Naive thymus-derived CD4-positive, alpha-beta T cell (primary cell): ENCODE measurements at places on chromosomes 5 and 9.

GRCh38 chr5:112907166-112907631 lies 14.8 kb downstream of the REEP5 start:
- no peak for DNase-seq
- no peaks in the 10 kb centered on the region for H3K4me1 ChIP-seq
- no peaks in the 10 kb centered on the region for H3K36me3 ChIP-seq

- no peaks in the 10 kb centered on the region for H3K27me3 ChIP-seq
- H3K4me1 ChIP-seq = no peaks in the 10 kb centered on the region
- H3K4me3 ChIP-seq = no peak overlapping the region
- H3K36me3 ChIP-seq = peaks cover 46% of the 10 kb centered on the region
- DNase-seq = no peak
- H3K27ac ChIP-seq = no peak overlapping the region
Measured at GRCh38 chr5:109347252-109347888, 62.4 kb downstream of the PJA2 start.

DNA sequence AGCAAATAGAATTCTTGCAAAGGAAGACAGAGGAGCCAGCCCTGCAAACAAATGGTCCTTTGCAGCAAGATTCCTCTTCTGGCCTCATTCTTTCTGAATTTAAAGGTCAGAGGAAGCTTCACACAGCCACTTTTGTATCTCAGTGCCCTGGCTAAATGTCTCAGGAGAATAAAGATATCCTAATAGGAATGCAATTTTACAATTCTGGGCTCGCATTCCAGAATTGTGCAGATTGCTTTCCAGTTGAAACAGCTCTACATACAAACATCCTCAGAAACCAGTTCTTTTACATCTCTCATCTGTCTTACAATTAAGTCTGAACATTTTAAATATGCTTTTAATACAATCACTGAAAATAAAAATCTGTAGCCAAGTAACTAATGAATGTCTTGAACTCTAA lies 14.6 kb upstream of the ACOT12 start:
- DNase-seq = no peak
- no peaks in the 10 kb centered on the region for H3K4me1 ChIP-seq
- H3K27me3 ChIP-seq = no peaks in the 10 kb centered on the region

- H3K36me3 ChIP-seq = no peaks in the 10 kb centered on the region
- no peak for DNase-seq
- H3K27me3 ChIP-seq = no peaks in the 10 kb centered on the region
- no peak overlapping the region for H3K4me3 ChIP-seq
- no peak overlapping the region for H3K27ac ChIP-seq
- no peaks in the 10 kb centered on the region for H3K4me1 ChIP-seq
Measured at GRCh38 chr9:6955251-6955921, 197.6 kb downstream of the KDM4C start.

DNA sequence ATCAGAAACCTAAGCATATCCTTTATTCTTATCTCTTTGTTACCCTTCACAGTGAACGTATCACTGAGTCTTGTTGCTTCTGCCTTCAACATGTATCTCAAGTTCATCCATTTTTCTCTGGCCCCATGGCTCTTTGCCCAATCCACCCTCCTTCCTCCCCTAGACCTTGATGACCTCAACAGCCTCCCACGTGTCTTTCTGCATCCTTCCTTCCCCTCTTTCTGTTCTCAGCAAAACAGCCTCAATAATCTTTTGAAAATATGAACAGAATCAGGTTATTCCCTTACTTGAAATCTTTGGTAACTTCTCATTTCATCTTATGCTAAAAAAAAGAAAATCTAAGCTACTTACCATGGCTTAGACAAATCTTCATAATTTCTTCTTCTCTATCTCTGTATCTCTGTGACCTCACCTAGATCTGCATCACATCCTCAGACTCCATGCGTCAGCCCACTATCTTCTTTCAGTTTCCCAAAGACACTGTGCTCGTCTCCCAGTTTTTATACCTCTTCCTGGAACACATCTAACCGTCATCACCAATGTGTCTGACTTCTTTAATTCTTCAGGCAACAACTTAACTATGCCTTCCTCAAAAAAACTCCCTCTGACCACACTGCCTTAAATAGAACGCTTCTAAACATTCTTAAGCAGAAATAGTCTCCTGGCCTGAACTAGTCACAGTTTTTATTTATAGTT lies 208.0 kb downstream of the PARP8 start:
- no peaks in the 10 kb centered on the region for H3K4me1 ChIP-seq
- no peak overlapping the region for H3K27ac ChIP-seq
- no peaks in the 10 kb centered on the region for H3K36me3 ChIP-seq
- no peaks in the 10 kb centered on the region for H3K27me3 ChIP-seq
- H3K4me3 ChIP-seq = no peak overlapping the region

GRCh38 chr5:94217745-94218144 lies 400.7 kb downstream of the KIAA0825 start:
- no peaks in the 10 kb centered on the region for H3K36me3 ChIP-seq
- H3K27me3 ChIP-seq = no peaks in the 10 kb centered on the region
- H3K4me3 ChIP-seq = no peak overlapping the region
- H3K4me1 ChIP-seq = no peaks in the 10 kb centered on the region
- H3K27ac ChIP-seq = no peak overlapping the region

- no peaks in the 10 kb centered on the region for H3K36me3 ChIP-seq
- DNase-seq = no peak
- H3K4me1 ChIP-seq = no peaks in the 10 kb centered on the region
- H3K27ac ChIP-seq = no peak overlapping the region
- no peaks in the 10 kb centered on the region for H3K27me3 ChIP-seq
- no peak overlapping the region for H3K4me3 ChIP-seq
Measured at GRCh38 chr9:16309469-16310271, 560.8 kb downstream of the BNC2 start.
